ENCODE measurements at places on chromosomes 13 and 19.

- no peak for DNase-seq
Measured at GRCh38 chr13:59300355-59301173, 863.2 kb downstream of the DIAPH3 start.

DNA sequence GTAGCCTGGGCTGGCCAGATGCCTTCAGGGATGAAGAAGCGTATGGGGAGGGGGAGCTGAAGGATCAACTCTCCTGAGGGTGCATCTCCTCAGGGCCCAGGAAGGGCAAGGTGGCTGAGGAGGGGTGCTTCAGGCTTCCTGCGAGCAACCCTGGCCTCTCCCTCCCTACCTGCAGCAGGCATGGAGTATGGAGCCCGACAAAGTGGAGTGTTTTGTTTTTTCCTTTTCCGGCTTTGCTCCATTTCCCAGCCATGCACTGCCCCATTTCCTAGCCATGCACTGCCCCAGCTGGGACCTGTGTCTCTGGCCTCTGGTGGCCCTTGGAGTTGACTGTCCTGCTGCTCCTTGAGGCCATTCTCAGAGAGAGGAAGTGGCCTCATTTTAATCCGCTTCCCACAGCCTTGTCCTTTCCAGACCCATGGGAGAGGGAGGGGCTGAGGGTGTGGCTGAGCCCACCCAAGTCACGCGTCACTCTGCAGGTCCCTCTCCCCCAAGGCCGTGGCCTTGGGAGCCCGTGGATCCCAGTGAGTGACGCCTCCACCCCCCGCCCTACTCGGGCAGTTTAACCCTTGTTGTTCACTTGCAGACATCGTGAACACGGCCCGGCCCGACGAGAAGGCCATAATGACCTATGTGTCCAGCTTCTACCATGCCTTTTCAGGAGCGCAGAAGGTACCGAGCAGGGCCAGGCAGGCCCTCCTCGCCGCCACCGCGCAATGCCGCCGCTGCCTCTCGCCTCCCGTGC, 34.4 kb downstream of the CAPN12 start:
- no peak for DNase-seq

- no peak for DNase-seq
Measured at GRCh38 chr13:104014803-104015645, 948.8 kb upstream of the SLC10A2 start.

GRCh38 chr19:38004186-38004520, 97.1 kb downstream of the SIPA1L3 start:
- no peak for DNase-seq

DNA sequence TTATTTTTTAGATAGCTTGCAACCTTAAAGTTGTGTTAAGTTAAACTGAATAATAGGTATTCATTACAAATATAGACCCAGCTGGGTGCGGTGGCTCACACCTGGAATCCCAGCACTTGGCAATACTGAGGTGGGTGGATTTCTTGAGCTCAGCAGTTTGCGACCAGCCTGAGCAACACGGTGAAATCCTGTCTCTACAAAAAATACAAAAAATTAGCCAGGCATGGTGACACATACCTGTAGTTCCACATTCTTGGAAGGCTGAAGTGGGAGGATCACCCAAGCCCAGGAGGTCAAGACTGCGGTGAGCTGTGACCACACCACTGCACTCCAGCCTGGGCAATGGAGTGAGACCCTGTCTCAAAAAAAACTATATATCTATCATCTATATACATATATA, 386.5 kb downstream of the PCDH17 start:
- DNase-seq, result no peak

DNA sequence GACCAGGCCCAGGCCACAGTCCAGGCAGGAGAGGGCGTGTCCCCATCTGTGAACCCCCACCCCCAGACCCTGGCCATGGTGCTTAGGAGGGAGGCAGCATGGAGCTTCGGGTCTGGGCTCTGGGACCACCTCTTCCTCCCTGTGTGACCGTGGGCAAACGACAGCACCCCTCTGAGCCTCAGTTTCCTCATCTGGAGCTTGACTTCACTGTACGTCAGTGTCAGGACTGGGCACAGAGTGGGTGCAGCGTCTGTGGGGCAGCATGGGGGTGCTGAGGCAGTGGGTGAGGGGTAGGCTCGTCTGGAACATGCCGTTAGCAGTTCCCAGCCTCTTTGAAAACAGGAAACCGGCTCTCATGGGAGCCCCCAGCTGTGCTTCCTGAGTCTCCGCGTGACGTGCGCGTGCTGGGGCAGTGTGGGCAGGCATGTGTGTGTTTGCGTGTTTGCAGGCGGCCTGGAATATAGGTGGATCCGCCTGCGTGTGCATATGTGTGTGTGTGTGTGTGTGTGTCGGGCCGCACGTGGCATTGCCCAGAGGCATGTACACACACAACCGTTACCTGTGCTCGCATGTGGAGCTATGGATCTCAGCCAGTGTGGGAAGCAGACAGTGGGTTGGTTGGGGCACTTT, 15.8 kb downstream of the ARRDC2 start:
- DNase-seq, result peak; percentile 87

- no peak for DNase-seq
Measured at GRCh38 chr19:34366738-34367623, 2.0 kb downstream of the GPI start.

GRCh38 chr19:55113570-55114039, 3.8 kb downstream of the PPP1R12C start:
- no peak for DNase-seq

DNA sequence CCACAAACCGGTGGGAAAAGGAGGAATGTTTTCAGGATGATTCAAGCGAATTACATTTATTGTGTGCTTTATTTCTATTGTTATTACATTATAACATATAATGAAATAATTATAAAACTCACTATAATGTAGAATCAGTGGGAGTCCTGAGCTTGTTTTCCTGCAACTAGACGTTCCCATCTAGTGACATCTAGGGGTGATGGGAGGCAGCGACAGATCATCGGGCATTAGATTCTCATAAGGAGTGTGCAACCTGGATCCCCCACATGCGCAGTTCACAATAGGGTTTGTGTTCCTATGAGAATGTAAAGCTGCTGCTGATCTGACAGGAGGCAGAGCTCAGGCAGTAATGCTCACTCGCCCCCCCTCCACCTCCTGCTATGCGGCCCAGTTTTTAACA, 54.5 kb downstream of the SPTBN4 start:
- DNase-seq, result no peak

DNA sequence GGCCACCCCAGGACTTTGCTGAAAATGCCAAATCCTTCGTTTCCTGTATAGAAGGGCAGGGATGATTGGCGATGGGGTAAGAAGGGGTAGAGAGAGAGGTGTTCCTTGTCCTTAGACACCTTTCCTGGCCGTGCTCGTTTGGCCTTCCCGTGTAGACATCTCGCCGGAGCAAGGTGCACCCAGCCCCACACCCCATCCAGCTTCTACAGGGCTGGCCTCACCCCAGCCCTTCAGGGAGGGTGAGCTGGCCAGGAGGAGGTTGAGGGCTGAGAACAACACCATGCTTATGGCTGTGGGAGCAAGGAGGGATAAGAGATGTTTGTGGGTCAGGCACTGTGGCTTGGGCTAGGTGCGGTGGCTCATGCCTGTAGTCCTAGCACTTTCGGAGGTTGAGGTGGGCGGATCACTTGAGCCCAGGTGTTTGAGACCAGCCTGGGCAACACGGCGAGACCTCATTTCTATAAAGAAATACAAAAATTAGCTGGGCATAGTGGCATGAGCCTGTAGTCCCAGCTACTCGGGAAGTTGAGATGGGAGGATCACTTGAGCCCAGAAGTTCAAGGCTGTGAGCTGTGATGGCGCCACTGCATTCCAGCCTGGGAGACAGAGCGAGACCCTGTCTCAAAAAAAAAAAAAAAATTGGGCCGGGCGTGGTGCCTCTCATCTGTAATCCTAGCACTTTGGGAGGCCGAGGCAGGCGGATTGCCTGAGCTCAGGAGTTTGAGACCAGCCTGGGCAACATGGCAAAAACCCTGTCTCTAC, 15.5 kb downstream of the SMARCA4 start:
- DNase-seq, result no peak

- no peak for DNase-seq
Measured at GRCh38 chr13:80083853-80084676, 256.9 kb downstream of the SPRY2 start.

DNA sequence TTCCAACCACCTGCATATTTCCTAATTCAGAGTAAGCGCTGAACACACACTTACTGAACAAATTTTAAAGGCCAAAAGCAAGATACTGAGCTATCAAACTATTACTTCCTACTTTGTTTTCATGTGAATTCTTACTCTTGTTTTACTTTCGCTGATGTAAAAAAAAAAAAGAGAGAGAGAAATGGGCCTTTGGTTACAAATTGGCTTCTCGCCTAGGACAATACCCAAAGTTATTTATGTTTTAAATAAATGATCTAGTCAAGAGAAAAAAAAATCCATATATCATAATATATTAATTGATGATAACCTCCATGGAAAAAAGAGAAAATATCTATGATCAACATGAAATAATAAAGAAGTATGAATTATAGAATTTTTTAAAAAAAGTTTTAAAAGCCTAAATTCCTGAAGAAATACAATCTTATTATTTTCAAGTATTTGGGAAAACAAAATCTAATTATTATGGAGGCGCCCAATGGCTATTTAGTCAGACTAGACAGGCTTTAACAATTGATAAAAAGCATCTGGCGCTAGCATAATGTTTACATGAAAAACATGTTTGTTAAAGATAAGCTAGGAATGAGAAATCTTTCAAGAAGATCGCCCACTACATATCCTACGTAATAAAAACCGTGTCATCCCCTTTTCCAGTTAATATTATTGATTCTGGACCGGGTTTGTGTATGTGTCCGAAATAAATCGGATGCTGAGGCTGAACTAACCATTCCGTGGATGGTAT, 9.0 kb downstream of the COL4A1 start:
- DNase-seq, result no peak

- DNase-seq, result no peak
Measured at GRCh38 chr13:59250336-59251189, 913.2 kb downstream of the DIAPH3 start.

GRCh38 chr19:35558400-35559280, 4.8 kb downstream of the ATP4A start:
- DNase-seq, result no peak

DNA sequence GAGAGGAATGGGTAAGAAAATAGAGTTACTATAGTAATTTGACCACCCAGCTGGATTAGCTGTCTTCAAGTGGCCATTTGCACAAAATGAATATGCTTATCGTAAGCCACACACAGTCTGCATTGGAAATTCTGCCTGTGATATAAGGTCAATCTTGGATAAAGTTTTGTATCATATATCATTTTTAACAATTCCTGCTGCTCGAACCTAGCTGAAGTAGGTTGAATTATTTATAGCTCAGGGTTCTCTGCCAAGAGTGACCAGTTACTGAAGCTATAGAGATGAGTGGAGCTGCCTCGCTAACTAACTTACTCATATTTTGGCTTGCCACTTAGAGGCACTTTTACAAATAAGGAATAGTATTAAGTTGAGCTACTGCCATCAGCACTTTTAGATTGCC, 220.9 kb downstream of the RGCC start:
- DNase-seq, result no peak

DNA sequence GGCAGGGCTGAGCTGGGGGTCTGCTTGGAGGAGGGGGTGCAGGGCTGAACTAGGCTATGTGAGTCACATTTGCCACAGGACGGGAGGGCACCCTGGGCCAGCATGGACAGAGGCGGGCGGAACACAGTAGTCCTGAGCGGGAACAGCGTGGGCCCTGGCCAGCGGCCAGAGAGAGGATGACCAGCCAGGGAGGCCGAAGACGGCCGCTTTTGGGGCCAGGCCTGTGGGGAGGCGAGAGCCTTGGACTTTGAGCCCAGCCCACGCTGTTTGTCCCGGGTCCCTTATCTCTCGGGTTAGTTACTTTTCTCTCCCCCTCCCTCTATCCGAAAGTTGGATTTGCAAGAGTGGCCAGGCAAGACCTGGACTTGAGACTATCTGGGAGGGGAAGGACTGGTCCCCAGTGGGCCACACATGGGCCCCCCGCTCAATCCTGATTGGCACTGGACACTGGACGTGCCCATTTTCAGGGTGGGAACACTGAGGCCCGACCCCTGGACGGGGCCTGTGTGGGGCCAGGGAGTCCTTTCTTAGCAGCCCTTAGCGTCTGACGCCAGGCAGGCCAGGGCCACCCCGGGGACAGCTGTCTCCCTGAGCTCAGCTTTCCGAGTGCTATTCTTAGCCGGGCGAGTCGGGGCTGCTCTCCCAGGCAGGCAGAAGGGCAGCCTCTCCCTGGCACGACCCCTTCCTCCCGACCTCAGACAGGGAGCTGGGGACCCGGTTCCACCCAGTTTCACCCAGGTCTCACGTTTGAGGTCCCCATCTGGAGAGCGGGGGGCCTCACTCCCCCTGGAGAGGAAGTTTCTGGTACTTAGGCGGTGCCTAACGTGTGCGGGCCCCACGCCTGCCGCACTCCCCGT, 833 bp downstream of the GAMT start:
- DNase-seq, result no peak

DNA sequence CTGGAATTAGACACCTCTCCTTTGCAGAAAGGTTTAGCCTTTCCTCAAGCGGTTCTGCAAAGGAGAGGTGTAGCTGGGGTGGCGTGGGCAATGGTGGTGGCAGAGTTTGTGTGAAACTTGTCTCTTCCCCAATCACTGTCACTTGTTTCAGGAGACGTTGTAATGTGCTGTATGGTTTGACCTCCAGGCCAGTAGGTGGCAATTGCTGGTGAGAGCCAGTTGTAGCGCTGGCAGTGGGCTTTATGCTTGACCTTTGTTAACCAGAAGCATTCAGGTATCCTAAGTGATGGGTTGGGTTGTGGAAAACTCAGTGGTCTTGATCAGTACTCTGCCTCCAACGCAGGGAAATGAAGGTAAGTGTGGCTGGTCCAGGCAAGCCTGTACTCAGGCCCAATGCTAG, 12.7 kb upstream of the LILRA5 start:
- no peak for DNase-seq

DNA sequence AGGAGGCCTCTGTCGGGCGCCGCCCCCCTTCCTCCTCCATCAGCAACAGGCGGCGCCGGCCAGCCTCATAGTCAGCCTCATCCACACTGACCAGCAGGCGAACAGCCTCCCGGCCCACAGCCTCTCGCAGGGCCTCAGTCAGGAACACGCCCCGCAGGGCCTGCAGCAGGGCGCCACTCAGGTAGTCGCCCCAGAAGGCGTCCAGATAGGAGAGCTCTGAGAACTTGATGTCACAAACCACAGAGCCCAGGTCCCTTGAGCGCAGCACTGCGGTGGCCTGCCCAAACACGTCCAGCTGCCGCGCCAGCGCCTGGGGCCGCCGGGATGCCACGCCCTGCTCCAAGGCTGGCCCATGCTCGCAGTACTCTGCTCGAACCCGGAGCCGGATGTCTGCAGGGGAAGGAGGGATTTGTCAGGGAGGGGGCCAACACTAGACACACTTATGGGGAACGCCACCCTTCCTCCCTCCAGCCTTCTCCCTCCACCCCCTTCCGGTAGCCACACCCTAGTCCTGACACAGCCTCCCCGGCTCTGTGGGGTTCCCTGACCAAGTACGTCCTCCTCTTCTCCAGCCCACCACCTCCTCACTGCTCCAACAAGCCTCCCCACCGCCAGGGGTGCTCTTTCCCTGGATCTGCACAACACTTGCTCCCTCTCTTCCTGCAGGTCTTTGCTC, 17.9 kb downstream of the DEDD2 start:
- peak; percentile 53 for DNase-seq
